ENCODE measurements at places on chromosomes 4 and X.

DNA sequence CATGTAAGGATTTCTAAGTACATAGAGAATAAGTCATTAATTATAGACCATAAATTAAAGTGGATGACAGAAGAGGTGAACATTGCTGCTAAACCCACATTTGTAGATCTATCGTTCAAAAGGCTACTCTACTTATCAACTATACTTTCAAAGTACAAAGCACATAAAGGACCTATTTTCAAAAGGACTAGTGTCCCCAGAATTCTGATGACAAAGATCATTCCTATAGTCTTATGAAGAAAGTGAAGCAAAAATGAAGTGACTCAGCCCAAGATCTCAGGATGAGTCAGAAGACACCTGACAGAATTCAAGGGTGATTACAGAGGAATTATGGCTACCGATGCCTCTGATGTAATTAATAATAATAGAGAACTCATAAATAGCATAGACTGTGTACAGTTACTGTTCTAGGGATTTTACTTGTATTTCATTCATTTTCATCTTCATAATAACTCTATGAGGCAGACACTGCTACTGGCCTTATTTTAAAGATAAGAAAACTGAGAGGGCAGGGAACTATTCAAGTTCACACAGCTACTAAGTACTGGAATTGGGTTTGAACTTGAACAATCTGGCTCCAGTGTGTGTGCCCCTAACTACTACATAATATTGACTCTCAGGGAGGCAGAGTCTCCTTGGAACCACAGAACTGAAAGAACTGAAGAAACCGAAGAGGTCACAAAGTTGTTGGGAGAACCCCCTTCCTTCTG lies 17.1 kb downstream of the USP46 start:
- no peak for DNase-seq

GRCh38 chrX:139936259-139936658 lies 3.4 kb upstream of the ATP11C start:
- DNase-seq: no peak

DNA sequence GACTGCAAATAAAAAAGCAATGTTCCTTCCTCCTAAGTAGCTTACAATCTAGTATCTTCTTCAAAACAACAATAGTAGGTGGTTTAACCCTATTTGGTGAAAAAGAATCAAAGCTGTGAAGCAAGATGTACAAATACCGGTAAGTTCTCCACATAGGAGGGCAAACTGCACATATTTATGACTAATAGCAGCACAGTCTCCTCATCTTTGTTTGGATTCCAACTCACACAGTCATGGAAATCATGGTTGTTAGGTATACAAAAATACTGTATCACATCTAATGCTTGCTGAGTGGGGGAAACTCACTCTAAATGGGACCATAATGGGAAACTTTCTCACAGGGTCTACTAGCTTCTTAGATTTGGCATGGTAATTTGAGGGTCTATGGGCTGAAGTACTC lies 597.2 kb downstream of the INPP4B start:
- DNase-seq: no peak

- DNase-seq: no peak
Measured at GRCh38 chr4:178462710-178463109, 1020.5 kb upstream of the AGA start.

- DNase-seq: no peak
Measured at GRCh38 chr4:123856689-123857545, 460.3 kb downstream of the SPRY1 start.

GRCh38 chr4:143700046-143700415 lies 444 bp downstream of the FREM3 start:
- DNase-seq: no peak

- no peak for DNase-seq
Measured at GRCh38 chr4:5809216-5809776, 83.6 kb downstream of the CRMP1 start.

Data from activated CD4-positive, alpha-beta T cell treated with anti-CD3 and anti-CD28 coated beads for 4 hours (primary cell).